Chondrocyte (in vitro differentiated cells): ENCODE measurements at places on chromosomes 13 and 19. TPM values are rescaled to one million over a fixed set of nuclear protein-coding genes. Genes with fewer than 3 reads are reported as not detected.

The KIR2DL3 gene
- total RNA-seq: not detected in 3 replicates

The VSTM2B gene
- not detected in 3 replicates for total RNA-seq

DNA sequence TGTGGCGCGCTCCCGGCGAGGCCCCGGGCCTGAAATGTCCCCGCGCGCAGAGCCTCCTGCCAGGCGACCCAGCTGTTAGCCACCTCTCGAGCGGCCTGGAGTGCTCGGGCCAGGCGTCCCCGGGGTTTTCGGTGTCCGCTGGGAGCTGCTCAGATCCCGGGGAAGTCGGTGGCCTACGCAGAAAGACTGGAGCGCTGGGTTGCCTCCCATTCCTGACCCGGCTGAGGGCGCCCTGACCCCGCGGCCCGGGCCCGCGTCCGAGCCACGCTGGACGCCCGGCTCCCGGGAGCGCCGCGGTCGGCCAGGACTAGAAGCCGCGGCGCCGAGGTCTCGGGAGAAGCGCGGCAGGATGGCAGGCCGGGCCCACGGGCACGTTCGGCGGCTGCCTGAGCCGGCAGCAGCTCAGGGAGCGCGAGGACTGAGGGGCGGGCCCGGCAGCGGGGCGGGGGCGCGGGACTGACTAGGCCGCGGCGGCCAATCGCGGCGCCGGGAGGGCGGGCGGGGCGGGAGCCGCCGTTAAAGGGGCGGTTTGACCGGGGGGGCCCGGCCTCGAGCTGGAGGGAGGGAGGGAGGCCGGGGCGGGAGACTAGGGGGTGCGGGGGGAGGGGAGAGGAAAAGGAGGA lies 1.3 kb upstream of the ZIC2 start:
- H3K36me3 ChIP-seq: peaks cover 17% of the 10 kb centered on the region
- no peak for DNase-seq
- H3K27me3 ChIP-seq: no peaks in the 10 kb centered on the region
- H3K4me3 ChIP-seq: peak overlapping the region; percentile 72
- peaks cover 26% of the 10 kb centered on the region for H3K4me1 ChIP-seq

DNA sequence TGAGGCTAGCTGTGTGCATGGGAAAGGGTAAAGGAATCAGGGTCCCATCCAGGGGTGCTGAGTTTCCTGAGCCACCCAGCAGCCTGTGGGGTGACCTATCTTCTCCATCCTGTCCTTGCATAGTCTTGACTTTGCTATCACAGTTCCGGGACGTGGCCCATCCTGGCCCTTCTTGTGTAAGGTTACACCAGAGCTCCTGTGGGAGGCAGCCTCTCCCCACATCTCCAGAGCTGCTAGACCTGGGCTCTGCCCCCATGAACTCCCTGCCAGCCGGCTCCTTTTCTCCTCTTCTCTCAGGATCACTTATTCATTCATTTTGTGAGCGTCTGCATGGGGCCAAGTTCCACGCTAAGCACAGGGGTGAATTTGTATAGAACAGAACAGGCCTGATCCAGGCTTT lies 238.9 kb downstream of the TSHZ3 start:
- H3K4me3 ChIP-seq: no peak overlapping the region
- no peaks in the 10 kb centered on the region for H3K36me3 ChIP-seq

GRCh38 chr13:39107561-39107960 lies 69.3 kb downstream of the NHLRC3 start:
- no peak overlapping the region for H3K27ac ChIP-seq
- no peaks in the 10 kb centered on the region for H3K36me3 ChIP-seq
- H3K4me3 ChIP-seq: no peak overlapping the region
- H3K27me3 ChIP-seq: peaks cover 20% of the 10 kb centered on the region
- DNase-seq: no peak

The ERICH4 gene
- total RNA-seq: not detected in 3 replicates

DNA sequence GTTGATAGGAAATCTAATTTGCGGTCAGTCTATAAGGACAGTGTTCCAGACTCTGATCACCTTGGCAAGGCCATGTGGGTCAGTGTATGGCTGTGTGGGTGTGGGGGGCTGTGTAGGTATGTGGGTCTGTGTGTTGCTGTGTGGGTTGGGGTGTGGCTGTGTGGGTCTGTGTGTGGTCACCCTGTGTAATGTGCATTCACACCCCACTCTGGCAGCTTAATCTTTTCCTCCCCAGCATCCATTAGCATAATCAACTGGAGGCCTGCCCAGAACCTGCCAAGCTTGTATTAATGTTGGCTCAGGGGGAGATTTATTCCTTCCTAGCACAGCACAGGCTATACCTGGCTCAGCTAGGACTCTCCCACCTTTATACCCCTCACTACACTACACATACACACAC lies 203.2 kb downstream of the TUBA3C start:
- H3K27ac ChIP-seq: no peak overlapping the region
- no peaks in the 10 kb centered on the region for H3K4me1 ChIP-seq
- no peaks in the 10 kb centered on the region for H3K27me3 ChIP-seq

DNA sequence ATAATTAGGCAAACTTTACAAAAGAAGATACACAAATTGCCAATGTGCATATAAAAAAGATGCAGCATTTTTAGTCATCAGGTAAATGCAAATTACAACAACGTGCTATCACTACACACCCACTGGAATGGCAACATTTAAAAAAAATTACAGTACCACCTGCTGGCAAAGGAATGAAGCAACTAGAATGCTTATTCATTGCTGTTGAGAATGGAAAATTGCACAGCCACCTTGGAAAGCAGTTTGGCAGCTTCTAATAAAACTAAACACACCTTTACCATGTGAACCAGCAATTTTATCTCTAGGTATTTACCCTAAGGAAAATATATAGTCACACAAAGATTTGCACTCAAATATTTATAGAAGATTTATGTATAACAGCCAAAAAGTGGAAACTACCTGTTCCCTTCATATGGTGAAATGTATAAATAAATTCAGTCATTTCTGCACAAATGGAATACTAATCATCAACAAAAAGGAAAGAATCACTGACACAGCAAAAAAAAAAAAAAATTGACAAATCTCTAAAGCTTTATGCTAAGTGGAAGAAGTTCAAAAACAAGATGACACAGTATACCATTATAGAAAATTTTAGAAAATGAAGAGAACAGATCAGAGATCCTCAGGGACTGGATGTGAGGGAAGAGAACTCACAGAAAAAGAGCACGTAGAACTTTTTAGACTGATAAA lies 30.3 kb downstream of the OXGR1 start:
- no peak overlapping the region for H3K4me3 ChIP-seq
- H3K27ac ChIP-seq: no peak overlapping the region
- peaks cover 20% of the 10 kb centered on the region for H3K27me3 ChIP-seq
- no peak for DNase-seq

The ATP4B gene
- total RNA-seq: not detected in 3 replicates

- peaks cover 4% of the 10 kb centered on the region for H3K27me3 ChIP-seq
- no peak for DNase-seq
- H3K36me3 ChIP-seq: no peaks in the 10 kb centered on the region
Observed at GRCh38 chr13:39102981-39103490, 64.8 kb downstream of the NHLRC3 start.

The ANKLE1 gene
- 0.38 to 0.57 TPM (median 0.53 TPM) in 3 replicates for total RNA-seq

- H3K27ac ChIP-seq: no peak overlapping the region
- H3K36me3 ChIP-seq: peaks cover 2% of the 10 kb centered on the region
- H3K4me1 ChIP-seq: peaks cover 6% of the 10 kb centered on the region
- DNase-seq: no peak
Observed at GRCh38 chr13:40181203-40181845, 485.1 kb downstream of the FOXO1 start.

GRCh38 chr19:41443813-41444455 lies 978 bp downstream of the ERICH4 start:
- DNase-seq: peak; percentile 77
- no peaks in the 10 kb centered on the region for H3K36me3 ChIP-seq
- peaks cover 22% of the 10 kb centered on the region for H3K27me3 ChIP-seq

The LGALS14 gene
- total RNA-seq: not detected in 3 replicates
